Esophagus muscularis mucosa (tissue), 4 donors: ENCODE measurements at places on chromosomes 6 and 20. TPM values are rescaled to one million over a fixed set of nuclear protein-coding genes. Genes with fewer than 3 reads are reported as not detected.

DNA sequence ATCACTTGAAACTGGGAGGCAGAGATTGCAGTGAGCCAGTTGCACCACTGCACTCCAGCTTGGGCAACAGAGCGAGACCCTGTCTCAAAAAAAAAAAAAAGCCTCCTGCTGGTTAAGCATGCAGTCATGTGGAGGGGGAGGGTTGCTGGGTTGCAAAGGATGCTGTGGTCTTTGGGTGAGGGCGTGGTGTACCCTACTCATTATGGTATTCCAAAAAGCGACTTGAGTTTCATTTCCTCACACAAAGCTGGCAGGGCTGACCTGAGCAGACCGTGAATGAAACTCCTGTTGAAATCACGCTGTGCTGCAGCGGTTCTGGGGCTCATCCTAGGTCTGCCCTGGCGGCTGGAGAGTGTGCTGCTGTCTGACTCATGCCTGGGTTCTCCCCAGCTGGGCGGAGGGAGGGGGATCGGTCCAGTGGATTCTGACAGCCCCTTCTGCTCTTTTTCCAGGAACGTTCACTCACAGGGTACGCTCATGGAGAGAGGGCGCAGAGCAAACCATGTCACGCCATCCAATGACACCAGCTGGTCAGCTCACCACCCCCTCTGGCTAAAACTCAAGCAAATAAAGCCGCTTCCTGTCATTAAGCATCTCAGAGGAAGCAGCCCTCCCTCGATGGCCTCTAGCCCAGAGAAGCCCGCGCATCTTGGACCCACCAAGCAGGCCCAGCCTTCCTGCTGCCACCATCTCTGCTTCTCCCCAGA, 166.2 kb downstream of the SCML4 start:
- H3K4me3 ChIP-seq, result no peak overlapping the region
- DNase-seq, result no peak
- peaks cover 28% of the 10 kb centered on the region for H3K4me1 ChIP-seq
- no peaks in the 10 kb centered on the region for H3K27me3 ChIP-seq

GRCh38 chr20:62046431-62046830, 19.2 kb downstream of the TAF4 start:
- H3K4me3 ChIP-seq, result no peak overlapping the region
- no peaks in the 10 kb centered on the region for H3K27me3 ChIP-seq
- H3K27ac ChIP-seq, result no peak overlapping the region
- peaks cover 2% of the 10 kb centered on the region for H3K36me3 ChIP-seq
- peaks cover 26% of the 10 kb centered on the region for H3K4me1 ChIP-seq

- no peak overlapping the region for H3K27ac ChIP-seq
- H3K36me3 ChIP-seq, result no peaks in the 10 kb centered on the region
- peak; percentile 17 for DNase-seq
- H3K4me3 ChIP-seq, result no peak overlapping the region
Observed at GRCh38 chr20:6683021-6683977, 84.2 kb upstream of the BMP2 start.

DNA sequence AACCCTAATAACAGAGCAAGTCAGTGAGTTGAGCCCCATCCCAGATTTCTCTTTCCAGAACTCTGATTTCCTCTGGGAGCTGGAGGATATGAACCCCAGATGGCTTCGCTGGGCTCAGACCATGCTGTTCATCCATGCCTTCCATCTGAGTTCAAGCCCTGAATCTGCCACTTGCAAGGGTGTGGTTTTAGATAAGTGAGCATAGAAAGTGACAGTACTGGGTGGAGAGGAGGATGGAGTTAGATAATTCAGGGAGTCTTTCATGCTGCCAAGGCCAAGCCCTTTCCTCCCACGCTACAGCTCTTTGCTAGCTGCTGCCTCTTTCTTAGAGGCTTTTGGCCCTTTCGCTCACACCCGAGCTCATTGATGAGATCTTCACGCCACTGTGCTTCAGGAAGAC, 57.2 kb upstream of the MAFB start:
- H3K4me1 ChIP-seq, result no peaks in the 10 kb centered on the region
- H3K27me3 ChIP-seq, result no peaks in the 10 kb centered on the region
- DNase-seq, result no peak
- no peak overlapping the region for H3K27ac ChIP-seq
- H3K4me3 ChIP-seq, result no peak overlapping the region

Gene NCOA6
- 25.3 TPM for total RNA-seq

Gene LY86
- 1.2 TPM for total RNA-seq

Gene DPPA5
- total RNA-seq, result not detected

Gene POU5F1
- total RNA-seq, result 1.3 TPM
